ENCODE measurements at places on chromosomes 3 and 15.

DNA sequence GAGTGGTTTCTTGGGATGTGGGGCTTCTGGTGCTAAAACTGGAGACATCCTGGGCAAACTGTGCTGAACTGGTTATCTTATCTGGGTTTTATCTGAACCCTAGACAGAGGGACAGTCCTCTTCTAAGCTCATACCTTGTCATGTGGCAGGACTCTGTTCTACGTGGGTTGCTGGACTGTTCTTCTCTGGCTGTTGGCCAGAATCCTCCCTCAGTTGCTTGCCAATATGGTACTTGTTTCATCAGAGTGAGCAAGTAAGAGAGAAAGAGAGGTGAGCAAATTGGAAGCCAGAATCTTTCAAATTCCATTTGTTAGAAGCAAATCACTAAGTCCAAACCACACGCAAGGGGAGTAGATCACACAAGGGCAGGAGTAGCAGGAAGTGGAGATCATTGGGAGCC lies 291.5 kb upstream of the TBL1XR1 start:
- no peak for DNase-seq

GRCh38 chr3:189184566-189184965 lies 12.8 kb downstream of the TPRG1 start:
- DNase-seq = no peak

- DNase-seq = no peak
Measured at GRCh38 chr3:139299261-139300132, 44.3 kb upstream of the MRPS22 start.

DNA sequence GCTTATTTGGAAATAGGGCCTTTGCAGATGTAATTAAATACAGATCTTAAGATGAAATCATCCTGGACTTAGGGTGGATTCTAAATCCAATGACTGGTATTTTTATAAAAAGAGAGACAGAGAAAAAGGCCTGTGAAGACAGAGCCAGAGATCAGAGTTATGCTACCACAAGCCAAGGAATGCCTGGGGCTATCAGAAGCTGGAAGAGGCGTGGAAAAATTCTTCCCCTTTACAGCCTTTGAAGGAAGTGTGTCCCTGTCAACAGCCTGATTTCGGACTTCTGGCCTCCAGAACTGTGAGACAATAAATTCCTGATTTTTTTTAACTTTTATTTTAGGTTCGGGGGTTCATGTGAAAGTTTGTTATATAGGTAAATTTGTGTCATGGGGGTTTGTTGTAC lies 154.1 kb upstream of the CADPS start:
- DNase-seq = no peak

GRCh38 chr3:184658223-184658928 lies 53.5 kb downstream of the MAGEF1 start:
- DNase-seq = no peak

GRCh38 chr3:113158171-113158570 lies 53.2 kb upstream of the BOC start:
- no peak for DNase-seq

DNA sequence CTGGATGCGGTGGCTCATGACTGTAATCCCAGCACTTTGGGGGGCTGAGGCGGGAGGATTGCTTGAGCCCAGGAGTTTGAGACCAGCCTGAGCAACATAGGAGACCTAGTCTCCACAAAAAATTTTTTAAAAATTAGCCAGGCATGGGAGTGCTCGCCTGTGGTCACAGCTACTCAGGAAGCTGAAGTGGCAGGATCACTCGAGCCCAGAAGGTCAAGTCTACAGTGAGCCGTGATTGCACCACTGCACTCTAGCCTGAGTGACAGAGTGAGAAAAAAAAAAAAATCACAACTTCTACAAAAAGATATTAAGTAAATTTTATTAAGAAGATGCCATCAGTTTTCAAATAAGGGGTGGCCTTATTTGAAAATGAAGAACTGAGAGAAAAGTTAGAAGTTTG lies 11.9 kb upstream of the PLA2G4D start:
- DNase-seq = no peak

Data from activated T-cell treated with anti-CD3 and anti-CD28 coated beads for 1 hour (primary cell).